GM12878 (cell line): ENCODE measurements at places on chromosomes 1 and 21. TPM values are rescaled to one million over a fixed set of nuclear protein-coding genes. Genes with fewer than 3 reads are reported as not detected.

- no peak for DNase-seq
Measured at GRCh38 chr1:3060127-3060526, 8.9 kb upstream of the PRDM16 start.

- no peak for DNase-seq
Measured at GRCh38 chr1:152328801-152329391, 3.9 kb upstream of the FLG start.

DNA sequence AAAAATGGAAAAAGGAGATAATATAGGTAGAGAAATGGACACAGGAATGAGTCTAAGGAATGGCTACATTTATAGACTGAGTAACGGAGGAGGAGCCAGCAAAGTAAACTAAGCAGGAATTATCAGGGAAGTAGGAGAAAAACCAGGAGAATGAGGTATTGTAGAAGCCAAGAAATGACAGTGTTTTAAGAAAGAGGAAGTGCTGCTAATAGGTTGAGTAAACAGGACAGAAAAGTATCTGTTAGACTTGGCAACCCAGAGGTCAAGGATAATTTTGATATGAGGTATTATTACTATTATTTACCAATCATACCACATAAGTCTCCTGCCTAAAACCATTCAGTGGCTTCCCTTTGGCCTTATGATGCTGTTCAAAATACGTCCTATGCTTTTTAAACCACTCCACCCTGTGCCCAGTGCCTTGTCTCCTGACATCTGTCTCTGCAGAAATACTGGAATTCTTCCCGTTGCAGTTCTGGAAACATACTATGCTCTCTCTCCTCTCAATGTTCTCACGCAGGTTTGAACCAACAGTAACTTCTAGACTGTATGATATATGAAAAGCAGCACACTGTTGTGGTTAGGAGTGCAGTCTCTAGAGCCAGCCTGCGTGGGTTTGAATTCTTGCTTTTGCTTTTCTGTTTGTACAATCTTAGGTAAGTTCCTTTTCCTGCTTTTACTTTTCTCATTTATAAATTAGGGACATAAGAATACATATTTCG is 24.6 kb upstream of the NEK7 start:
- DNase-seq: peak; percentile 19

The RNF223 gene
- not detected in 2 replicates for polyA plus RNA-seq
